ENCODE measurements at places on chromosomes 2 and 18.

DNA sequence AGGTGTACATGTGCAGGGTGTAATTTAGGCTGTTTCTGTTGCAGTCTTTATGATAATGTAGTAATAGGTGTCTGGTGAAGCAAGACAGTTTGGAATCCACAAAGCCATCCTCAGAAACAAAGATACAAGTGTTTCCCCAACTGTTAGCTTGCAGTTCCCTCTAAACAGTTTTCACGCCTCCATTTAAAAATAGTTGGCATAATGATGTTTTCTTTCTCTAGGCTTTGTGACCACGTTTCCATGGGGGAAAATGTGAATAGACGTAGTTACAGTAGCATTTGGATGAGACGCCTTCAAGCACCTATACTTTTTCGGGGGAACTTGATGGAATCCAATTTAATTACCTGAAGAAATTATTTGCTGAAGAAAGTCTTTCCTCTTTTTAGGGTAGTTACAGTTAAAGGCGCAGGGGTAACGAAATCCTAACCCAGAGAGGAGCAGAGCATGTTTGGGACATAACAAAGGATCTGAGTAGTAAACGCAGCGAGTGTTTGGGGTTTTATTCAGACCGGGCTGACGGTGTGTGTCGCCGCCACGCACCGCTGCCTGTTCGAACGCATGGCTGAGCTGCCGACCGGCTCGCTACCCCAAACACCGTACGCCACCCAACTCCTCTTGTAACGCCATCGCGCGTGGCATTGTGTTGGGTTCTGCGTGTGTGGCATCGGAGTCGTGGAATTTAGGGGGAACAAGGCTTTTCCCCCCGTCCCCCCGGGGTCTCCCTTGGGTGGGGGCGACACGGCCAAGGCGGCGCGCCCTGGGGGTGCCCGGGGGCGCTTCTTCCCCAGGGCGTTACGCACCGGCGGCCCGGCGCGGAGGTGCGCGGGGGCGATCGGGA lies 681 bp upstream of the NRP2 start:
- DNase-seq: no peak

GRCh38 chr2:162704496-162704895 lies 134.1 kb downstream of the KCNH7 start:
- DNase-seq: no peak

DNA sequence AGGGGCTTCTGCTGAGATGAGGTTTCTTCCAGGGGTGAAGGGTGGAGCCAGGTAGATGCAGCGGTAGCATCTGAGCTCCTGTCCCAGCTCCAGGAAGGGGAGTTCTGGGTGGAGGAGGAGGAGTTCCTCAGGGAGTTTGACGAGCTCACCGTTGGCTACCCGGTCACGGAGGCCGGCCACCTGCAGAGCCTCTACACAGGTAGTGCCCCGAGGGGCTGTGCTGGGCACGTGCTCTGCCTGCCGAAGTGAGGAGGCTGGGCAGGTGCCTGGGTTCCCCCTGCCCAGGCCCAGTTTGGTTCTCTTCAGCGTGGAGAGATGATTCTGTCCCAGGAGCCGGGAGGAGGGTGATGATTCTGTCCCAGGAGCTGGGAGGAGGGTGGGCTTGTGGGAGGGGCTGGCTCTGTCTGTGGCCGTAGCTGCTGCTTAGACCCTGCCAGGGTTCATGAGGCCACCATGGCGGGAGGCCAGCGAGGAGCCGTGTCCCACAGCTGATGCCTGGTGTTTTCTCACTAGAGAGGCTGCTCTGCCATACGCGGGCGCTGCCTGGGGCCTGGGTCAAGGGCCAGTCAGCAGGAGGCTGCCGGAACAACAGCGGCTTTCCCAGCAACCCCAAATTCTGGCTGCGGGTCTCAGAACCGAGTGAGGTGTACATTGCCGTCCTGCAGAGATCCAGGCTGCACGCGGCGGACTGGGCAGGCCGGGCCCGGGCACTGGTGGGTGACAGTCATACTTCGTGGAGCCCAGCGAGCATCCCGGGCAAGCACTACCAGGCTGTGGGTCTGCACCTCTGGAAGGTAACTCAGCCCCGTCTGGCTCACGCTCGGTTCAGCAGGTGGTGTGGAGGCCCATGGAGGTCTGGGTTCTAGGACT lies 8.2 kb downstream of the CAPN10 start:
- DNase-seq: no peak

- DNase-seq: no peak
These were observed 394.9 kb upstream of the TRIB2 start for GRCh38 chr2:12321886-12322285.

DNA sequence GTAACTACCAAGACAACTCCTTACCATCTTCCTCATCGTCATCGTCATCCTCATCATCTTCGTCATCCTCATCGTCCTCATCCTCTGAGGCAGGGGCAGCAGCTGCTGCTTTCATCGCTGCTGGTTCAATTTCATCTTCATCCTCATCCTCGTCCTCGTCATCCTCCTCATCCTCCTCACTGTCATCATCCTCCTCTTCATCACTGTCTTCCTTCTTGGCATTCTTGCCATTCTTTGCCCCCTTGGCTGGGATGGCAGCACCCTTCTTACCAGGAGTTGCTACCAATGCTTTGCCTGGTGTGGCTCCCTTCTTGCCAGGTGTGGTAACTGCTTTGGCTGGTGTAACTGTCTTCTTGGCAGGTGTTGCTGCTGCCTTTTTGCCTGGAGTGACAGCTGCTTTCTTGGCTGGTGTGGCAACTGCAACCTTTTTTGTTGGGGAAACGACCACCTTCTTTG lies 2.7 kb downstream of the NCL start:
- no peak for DNase-seq

- DNase-seq: no peak
These were observed 210.9 kb downstream of the L3MBTL4 start for GRCh38 chr18:6203791-6204190.

DNA sequence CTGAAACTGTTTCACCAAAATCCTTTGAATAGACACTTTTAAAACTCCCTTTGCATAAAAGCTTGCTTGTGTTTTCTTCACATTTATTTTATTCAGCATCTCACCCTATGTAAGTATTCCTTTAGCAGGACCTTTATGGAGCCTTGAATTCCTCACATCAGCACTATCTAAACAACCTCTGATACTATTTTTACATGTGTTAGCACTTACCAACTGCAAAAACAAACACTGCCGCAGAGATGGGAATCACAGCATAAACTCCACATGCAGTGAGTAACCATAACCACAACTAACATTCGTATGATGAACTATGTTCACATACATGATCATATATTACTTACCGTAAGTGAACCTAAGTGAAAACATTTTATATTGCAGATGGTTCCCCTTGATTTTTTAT lies 15.4 kb downstream of the FBXO15 start:
- DNase-seq: no peak

DNA sequence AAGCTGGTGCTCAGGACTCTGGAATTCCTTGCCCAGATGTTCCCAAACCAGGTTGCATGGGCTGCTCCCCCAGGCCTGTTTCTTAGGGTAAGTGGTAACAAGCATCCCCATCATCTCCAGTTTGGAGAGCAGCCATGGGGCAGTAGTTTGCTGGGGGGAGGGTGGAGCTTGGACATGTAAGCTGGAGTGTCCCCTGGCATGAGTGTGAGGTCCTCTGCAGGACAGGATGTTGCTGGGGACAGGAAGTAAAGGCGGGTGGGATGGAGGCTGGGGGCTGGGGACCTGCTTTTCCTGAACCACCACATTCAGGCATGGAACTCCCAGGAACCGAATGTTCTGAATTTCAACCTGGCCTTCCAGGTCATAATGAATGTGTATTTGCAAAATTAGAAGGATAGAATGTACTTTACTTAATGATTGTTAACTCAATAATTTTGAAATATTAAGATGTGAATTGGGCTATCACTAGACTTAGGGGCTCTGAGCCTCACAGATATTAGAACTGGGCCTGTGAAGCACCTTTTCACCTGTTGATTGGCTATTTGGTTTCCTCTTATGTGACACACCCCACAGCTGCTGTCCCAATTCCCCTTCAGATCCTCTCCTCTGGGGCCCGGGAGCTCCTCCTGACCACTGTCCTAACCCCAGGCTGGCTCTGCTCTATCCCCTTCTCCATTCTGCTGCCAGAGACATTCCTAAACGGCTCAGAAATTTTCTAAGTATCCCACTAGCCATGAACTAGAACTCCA lies 66.4 kb upstream of the EPAS1 start:
- DNase-seq: no peak

- DNase-seq: no peak
These were observed 109.0 kb downstream of the SETBP1 start for GRCh38 chr18:44789710-44790109.

- DNase-seq: no peak
These were observed 6.6 kb upstream of the CCDC195 start for GRCh38 chr2:224722770-224723169.

DNA sequence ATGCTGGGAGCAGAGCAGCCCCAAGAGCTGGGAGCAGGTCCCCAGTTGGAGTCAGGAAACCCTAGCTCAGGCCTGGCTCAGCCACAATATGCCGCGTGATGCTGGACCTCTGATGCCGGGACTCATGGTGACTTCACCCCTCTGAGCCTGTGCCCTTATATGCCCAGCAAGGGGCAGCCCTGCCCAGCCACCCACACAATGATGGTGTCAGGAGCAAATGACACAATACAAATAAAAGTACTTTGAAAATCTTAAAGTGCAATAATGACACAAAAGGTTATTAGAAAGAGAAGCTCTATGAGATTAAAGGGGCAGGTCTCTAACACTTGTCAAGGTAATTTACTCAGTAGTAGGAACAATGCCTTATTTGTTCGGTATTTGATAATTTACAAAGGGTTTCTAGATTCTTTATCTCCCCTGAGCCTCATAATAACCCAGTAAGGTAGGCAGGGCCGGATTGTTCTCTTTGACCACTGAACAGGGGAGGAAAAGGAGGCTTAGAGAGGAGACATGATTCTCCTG lies 18.3 kb upstream of the KIF3C start:
- DNase-seq: no peak

DNA sequence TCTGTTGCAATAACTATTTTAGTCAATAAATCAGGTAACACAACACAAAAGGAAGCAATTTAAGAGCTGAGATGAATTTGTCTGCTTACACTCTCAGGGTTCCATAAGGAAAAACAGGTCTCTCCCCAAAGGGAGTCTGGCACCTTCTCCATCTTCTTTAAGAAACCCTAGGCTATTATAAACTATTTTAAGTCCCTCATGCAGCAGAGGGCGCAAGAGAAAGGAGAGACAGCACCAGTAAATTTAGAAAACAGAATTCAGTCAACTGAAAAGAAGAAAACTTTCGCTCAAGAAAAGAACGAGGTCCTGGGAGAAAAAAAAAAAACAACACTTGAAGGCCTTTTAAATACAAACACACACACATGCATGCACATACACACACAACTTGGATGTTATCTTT lies 19.1 kb downstream of the SULT1C4 start:
- DNase-seq: no peak

DNA sequence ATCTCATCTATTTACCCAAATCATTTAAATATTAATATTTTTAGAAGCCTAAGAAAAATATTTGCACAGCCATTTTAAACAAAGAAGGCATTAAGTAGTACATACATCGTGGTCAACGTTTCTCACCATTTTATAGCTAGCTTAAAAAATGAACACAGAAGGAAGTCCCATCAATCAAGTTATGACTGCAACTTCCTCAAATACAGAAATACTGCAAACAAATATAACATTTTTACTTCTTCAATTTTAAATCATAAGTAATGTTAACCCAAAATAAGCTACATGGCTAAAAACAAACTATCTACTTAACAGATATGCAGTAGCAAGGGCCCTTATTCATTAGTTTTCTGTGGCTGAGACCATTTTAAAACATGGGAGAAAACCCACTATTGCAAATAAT lies 30.6 kb downstream of the ITSN2 start:
- no peak for DNase-seq

DNA sequence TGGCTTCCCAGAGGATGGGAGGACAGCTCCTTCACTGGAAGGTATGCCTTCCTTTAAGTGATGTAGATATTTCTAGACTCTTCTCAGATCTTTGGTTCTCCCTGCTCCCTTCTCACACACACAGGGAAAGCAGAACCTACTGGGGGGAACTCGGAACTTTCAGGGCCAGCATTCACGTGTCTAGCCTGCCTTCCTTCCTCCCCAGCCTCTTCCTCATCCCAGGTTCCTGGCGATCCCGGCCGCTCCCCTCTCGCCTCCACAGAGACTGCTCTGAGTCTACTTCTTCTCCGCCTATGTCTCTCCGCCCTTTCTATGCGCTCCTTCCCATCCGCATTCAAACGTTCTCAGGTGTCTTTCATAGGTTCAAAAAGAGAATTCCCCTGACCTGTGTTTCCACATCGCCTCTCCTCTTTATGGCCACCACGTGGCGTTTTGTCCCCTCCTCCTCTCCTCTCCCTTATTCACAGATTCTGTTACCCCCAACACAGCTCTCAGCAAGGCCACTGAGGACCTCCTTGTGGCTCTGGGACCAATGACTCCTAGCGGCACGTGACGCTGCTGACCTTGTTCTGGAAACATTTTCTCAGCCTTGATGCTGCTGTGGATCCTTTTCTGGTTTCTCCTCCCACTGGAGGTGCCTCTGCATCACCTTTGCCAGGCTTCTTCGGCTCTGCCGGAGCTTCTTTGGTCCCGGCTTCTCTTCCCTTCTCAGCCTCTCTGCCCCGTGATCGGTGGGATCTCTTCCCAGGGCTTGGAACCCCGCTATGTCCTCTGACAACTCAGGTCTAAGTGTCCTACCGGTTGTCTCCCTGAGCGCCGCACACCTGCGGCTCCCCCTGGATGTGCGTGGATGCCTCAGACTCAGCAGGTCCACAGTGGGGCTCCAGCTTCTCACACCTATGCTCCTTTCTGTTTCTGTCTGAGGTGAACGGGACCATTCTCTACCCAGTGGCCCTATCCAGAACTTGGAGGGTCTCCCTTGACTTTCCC lies 77.5 kb downstream of the VAPA start:
- no peak for DNase-seq

DNA sequence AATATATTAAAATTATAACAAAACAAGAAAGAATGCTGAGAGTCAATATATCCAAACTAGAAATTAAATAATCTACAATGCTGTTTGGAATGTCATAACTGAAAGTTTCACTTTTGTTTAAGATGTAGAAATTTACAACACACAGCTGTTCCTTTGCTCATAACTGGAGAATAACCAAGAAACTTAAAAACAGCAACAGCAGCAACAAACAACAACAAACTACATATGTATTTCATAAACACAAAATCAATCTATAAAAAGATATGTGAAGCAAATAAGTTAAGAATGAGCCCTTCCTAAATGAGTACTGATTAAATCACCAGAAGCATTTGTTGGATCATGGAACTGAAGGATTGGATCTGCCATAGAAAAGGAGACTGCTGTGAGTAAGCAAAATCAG lies 456.5 kb upstream of the ZNF804A start:
- no peak for DNase-seq

GRCh38 chr2:241568726-241569125 lies 10.2 kb downstream of the BOK start:
- DNase-seq: no peak

DNA sequence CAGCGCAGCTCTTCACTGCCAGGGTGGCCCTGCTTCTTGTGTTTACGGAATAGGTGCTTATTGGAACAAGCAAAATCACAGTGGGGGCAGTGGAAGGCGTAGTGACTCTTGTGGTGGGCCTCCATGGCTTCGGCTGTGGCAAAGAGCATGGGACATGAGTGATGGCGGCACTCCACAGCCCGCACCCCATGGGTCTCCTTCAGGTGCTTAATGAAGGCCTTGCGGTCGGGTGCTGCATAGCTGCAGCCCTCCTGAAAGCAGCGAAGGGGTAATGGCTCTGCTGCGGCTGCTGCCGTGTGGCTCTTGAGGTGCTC lies 10.7 kb downstream of the ZNF142 start:
- DNase-seq: no peak

GRCh38 chr2:69226903-69227302 lies 160.1 kb downstream of the GFPT1 start:
- DNase-seq: no peak

GRCh38 chr2:215171151-215171550 lies 32.7 kb upstream of the ABCA12 start:
- DNase-seq: no peak
